ENCODE measurements at places on chromosomes 7 and 10. TPM values are rescaled to one million over a fixed set of nuclear protein-coding genes. Genes with fewer than 3 reads are reported as not detected.
A peak's percentile ranks its signal among the peaks of the same experiment; 100 is the strongest.

GRCh38 chr10:25758041-25758457, 176.0 kb upstream of the MYO3A start:
- DNase-seq: no peak

Gene SLC13A1
- total RNA-seq: not detected

Gene ETV1
- total RNA-seq: 0.31 TPM

- no peak for DNase-seq
Measured at GRCh38 chr7:3019801-3020200, 23.9 kb downstream of the CARD11 start.

GRCh38 chr7:50952544-50952943, 169.8 kb upstream of the GRB10 start:
- DNase-seq: no peak

DNA sequence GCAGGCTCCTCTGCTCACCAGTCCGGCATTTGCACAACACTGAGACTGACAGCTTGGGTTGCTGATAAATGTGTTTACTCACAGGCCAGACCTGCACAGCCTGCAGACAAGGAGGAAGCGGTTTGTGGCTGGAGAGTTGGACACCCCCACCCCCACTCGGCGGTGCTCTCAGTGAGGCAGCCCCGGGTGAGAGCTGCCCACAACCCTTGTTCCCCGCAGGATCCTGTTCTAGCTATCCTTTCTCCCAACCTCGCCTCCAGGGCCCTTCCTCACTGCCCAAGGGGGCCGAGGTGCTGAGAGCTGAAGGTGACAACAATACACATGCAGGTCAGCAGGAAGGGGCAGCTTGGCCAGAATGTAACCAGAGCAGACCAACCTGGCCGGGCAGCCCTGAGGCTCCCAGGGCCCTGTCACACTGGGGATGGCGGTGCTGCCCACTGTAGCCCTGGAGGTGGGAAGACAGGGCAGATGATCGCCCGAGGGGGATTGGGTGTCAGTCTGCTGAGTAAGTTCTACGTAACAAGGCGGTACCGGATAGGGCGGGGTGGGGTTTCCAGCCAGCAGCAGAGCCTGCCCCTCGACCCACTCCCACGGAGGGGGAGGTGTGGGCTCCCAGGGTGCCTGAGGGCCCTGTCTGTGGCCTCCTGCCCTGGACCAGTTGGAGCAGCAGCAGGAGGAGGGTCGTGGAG, 2.1 kb upstream of the ADAM8 start:
- DNase-seq: peak; percentile 78

Gene POLR2J2
- total RNA-seq: 9.0 TPM

Gene TMEM139
- total RNA-seq: 0.84 TPM

DNA sequence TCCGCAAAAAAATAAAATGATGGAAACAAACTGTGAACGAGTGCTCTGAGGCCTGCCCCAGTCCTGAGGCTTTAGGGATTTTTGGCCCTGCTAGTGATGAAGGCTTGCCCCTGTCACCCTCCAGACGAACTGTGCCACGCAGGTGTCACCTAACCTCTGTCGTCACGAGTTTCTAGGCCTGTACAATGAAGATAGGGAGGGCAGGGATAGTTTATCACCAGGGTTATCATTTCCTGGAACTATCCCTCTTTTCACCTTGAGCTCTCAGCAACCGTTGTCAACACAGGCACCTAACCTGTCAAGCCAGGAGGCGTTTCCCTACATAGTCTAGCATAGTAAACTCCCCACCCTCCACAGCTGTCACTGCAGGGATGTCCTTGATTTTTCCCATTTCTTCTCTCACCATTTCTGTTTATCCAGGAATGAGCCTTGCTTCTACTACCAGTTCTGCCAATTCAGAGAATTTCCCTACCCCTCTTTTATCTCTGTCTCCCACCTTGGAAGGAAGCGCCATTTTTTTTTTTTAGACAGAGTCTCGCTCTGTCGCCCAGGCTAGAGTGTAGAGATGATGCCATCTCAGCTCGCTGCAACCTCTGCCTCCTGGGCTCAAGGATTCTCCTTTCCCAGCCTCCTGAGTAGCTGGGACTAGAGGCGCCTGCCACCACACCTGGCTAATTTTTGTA, 2.2 kb upstream of the ACHE start:
- DNase-seq: no peak

Gene UBE3C
- total RNA-seq: 81.1 TPM

Measured in CD8-positive, alpha-beta memory T cell (primary cell).